ENCODE measurements at places on chromosomes 7 and 10.

- peak; percentile 60 for DNase-seq
Measured at GRCh38 chr7:97005183-97006054, at the start of gene DLX6. DLX6 (plus strand) TSS chr7:97005553; CDS start chr7:97005978, 425 bp downstream.

DNA sequence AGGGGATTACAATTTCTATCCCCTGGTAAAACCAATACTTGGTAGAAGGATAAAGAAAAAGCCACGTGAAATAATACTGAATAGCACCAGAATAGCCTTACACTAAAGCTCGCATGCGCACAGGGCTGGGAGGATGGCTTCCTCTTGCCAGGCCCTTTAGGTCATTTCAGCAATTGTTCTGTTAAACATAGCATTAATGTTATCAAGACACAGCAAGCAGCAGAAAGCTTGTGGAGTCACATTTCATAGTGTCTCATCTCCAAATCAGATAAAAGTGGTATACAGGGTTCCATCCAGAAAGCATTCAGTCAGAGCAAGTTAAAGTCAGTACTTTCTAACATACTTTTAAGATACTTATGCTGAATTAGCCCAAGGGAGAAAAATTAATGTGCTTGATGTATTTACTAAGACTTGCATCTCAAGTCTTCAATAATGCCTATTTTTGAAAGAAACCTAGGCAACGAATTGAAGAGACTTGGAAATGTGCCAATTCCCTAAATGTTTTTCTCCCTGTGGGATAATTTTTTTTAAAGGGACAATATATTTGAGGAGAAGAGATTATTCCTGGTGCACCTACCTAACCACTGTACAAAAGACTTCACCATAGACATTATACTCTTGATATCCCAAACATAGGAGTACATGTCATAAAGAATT is 14.3 kb upstream of the NPM3 start:
- DNase-seq = no peak

GRCh38 chr7:35805876-35806275 is 5.0 kb downstream of the SEPTIN7 start:
- DNase-seq = no peak

- peak; percentile 10 for DNase-seq
Measured at GRCh38 chr10:65571011-65571570, 1354.7 kb upstream of the LRRTM3 start.

DNA sequence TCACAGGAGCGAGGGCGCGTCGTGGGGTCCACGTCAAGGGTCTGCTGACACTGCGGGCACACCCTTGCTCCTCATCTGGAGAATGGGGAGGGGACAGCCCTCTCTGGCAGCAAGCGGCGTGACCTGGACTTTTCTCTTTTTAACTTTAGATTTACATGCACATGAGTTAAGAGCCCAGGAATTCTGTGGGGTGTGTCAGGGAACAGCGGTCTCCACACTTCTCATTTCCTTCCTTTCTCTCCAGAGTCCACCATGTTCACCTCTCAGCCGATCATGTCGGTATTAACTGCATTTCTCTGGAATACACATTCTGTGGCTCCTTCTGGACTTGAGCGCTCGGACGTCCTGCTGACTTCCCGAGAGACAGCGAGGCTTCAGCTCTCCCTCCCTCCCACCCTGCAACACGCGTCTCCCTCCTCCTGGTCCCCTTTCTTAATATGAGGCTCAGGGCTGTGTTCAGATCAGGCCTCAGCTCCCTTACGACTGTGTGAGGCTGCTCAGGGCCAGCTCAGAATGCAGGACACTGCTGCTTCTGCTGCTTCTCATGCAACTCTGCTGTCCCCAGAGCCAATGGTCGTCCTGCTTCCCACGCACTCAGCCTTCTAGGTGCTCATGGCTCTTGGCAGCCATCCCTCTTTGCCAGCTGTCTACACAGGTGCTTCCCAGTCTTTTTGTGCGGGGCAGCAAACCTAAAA is 261.3 kb downstream of the ELFN1 start:
- peak; percentile 46 for DNase-seq

- DNase-seq = no peak
Measured at GRCh38 chr7:146355216-146355615, 238.6 kb downstream of the CNTNAP2 start.

DNA sequence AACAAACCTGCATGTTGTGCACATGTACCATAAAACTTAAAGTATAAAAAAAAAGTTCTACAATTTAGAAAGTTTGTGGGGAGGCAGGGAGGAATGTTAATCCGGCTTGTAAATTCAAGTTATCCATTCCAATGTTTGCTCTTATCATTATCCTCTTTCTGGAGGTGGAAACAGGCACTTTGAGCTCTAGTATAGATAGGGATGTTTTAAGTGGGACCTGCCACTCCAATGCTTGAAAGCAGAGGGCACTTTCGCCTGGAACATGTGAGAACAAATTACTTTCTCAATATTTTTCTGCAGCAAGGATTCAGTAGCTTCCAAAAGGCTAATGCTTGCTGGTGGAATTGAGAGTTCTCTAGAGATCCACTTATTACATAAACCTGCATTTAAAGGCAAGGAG is 45.6 kb downstream of the FEZF1 start:
- no peak for DNase-seq

All from fibroblast of skin of right quadriceps (primary cell).